Head of caudate nucleus (tissue), 42 donors: ENCODE measurements at places on chromosomes 5 and 9.

- DNase-seq = peak; percentile 55
These were observed 56.8 kb upstream of the SMIM32 start for GRCh38 chr5:136249678-136250266.

- DNase-seq = no peak
These were observed 655.2 kb upstream of the RIOK2 start for GRCh38 chr5:97838214-97838613.

- no peak for DNase-seq
These were observed 23.0 kb upstream of the GOLM1 start for GRCh38 chr9:86122311-86122710.

GRCh38 chr5:146541958-146542849 is 26.2 kb upstream of the GPR151 start:
- DNase-seq = peak; percentile 85

DNA sequence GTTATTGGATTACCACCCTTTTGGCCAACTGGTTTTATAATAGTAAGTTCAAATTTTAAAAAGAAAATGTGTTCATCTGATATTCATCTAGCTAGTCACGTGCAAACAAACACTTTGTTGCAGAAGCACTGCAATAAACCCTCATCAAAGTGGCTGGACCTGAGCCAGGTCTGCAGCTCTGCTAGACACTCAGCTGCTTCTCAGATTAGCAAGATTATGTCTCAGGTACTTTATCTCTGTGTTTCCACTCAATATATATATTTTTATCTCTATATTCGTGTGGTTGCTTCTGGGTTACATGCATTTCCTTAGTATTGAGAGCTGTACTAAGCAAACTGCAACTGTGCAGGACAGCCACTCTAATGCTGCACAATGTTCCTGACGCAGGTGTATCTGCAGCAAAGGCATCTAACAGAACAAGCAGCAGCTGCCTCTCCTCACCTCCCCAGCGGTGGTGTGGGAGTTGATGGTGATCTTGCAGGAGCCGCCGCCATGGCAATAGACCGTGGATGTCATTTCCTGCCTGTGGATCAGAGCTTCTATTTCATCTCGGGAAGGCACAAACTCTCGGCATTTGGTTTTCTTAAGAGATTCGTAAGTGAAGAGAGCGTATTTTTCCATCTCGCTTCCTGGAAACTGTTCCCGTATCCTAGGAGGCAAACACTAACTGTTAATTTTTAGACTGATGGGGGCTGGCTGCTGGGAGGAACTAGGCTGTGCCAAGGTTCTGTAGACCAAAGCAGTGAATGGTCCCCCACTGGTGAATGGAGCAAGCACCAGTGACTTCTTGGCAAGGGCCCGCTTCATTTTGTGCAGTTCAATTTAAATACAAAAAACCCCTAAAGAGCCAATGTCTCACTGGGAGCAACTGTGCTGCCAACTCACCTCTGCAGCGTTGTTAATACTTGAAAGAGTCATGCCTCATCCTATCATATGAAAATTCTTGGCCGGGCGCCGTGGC is 56.7 kb upstream of the RETREG1 start:
- DNase-seq = peak; percentile 41

DNA sequence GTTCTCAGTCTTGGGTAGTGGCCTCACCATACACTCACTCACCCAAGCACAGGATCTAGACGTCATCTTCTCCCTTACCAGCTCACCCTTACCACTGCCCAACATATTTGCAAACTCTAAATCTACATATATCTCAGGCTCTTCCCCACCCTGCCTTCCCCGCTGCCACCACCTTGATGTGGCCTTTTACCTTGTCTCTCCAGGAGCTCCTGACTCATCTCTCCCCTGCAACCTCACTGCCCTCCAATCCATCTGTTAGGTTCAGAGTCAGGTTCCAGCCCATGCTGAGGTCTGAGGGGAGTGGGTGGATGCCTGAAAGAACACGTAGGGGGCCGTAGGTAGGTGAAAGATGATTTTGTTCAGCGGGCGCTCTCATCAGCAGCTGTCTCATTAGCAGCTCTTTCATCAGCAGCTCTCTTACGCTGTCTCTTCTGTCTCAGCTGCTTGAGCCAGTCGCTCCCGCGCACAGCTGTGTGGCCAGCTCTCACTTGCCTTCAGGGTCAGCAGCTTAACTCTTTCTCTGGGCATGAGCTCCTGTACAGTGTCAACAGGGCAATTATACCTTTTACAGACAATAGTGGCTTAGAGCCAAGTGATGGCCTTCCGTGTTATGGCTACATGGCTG is 23.1 kb upstream of the CKMT2 start:
- DNase-seq = no peak

DNA sequence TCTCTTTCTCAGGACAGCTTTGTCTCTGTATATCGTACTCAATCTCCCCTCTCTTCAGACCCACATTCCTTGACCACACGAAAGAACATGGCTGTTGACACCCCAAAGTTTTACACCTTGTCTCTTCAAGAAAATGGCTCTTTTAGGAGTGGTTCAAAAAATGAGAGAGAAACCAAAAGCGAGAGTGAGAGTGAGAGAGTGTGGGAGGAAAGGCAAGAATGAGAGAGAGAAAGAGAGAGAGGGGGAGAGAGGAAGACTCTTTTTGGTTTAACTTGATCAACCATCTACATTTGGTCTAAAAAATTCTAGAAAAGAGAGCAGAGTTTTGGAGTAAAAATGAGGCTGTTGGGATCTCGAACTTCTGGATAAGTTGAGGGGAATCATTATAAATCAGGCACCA is 581.8 kb upstream of the WWC1 start:
- DNase-seq = no peak

- DNase-seq = no peak
These were observed 114.2 kb upstream of the ADAMTS16 start for GRCh38 chr5:5025774-5026408.

DNA sequence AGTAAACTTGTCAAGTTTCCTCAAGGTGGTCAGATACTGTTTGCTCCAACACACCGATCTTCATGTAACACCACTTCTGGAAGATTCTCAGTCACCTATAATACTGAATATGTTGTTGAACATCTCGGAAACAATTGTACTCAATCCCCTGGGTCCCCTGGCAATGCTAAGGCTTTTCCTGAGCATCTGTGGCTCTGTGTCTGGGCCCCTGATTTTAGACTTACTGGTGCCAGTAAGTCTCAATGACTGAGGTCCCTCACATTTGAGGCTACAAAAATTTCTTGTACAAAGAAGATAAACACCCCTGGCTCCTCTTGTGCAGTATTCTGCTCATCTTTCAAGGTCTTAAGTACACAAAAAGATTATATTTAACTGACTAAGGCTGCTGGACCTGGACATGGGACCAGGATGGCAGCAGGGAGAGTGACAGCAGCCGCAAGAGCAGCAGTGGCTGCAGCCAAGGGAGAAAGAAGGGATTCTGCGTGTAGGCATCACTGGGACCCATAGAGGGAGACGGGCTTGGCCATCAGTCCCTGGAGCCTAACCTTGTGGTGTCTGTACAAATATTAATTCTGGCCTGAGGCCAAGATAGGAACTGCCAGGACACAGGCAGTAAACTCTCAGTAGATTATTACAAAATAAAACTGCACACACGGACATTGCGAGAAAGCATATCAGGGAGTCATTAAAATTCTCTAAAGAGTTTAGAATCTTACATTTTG is 49.0 kb upstream of the TNPO1 start:
- DNase-seq = no peak

DNA sequence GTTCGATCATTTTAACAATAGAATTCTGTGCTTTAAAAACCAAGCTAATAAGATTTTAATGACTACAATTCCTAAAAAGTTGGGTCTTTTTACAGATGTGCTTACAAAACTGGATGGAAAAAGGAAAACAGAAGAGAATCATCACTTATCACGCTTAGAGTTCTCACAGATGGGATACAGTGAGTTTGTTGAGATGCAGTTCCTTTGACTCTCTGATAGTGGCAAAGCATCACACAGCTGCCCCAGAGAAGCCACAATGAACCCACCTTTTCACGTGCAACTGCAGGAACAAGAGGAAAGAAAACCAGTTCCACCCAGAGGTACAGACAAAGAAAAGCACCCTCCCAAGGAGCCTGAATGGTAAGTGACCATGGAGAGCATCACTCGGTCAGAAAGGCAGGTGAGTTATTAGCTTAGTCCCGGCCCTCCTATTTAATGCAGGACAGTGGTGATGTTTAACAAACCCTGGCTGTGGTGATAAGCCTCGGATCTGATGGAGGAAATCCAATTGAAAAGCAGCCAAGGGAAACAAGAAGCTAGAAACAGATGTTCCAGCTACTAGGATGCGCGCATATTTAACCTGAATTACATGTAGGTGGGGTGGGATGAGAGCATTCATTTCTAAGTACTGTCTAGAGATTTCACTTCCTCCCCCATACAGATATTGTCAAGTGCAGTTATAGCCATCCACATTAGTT is 167.7 kb downstream of the TARS1 start:
- DNase-seq = no peak

GRCh38 chr9:138006576-138007233 is 129.1 kb downstream of the CACNA1B start:
- no peak for DNase-seq

GRCh38 chr9:4738866-4739586 is 2.0 kb downstream of the AK3 start:
- no peak for DNase-seq

GRCh38 chr5:53479590-53480415 is 626 bp upstream of the FST start:
- DNase-seq = peak; percentile 62

DNA sequence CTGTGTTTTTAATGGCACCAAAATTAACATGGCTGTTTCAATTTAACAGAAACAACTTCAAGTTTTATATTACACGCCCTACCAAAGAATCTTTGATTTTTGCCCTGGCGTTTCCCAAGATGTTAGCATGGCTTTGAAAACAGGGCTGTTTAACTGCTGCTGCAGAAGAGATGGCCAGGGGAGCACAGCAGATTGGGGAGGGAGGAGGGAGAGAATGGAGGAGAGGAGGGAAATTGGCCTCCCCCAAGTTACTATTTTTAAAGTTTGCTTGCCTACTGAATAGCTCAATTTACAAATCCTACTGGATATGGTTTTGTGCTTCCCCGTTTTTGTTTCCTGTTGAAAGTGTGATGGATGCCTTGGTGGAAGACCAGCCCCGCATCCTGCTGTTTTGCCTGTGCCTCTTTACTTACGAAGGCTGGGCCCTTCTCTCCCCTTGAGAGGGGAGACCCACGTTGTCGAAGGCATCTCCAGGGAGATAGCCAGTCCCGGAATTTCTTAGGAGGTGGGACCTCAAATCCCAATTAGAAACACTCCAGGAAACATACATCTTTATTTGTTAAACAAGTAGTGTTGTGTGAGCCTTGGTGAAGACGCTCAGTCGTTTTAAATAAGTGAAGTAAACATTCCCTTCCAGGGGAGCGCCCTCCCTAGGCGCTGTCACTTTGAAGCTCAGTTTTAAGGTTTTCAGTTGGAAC is 98.6 kb downstream of the AOPEP start:
- no peak for DNase-seq

DNA sequence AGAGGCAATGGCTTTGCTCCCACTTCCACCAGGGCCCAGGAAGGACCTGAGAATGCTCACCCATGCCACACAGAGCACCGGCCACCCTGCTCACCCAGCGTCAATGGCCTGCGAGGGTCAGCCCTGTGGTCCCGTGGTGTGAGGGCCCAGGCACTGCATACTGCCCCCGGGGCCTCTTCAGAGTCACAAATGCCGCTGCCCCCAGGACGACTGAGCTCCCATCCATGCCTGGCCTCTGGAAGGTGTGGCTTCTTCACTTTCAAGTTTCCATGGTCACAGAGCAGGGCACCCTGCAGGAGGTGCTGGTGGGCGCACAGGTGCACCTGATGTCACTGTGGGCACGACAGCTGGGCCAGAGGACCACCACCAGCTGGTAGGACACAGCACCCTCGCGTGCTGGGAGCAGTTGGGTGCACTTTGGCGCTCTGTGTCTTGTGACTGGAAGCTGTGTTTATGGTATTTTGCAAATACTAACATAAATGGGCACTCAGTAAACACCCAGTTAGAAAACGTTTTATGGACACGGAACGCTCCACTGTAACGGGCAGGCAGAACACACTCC is 12.5 kb upstream of the ZDHHC11 start:
- DNase-seq = no peak

GRCh38 chr5:80712919-80713318 is 58.1 kb upstream of the DHFR start:
- DNase-seq = no peak

DNA sequence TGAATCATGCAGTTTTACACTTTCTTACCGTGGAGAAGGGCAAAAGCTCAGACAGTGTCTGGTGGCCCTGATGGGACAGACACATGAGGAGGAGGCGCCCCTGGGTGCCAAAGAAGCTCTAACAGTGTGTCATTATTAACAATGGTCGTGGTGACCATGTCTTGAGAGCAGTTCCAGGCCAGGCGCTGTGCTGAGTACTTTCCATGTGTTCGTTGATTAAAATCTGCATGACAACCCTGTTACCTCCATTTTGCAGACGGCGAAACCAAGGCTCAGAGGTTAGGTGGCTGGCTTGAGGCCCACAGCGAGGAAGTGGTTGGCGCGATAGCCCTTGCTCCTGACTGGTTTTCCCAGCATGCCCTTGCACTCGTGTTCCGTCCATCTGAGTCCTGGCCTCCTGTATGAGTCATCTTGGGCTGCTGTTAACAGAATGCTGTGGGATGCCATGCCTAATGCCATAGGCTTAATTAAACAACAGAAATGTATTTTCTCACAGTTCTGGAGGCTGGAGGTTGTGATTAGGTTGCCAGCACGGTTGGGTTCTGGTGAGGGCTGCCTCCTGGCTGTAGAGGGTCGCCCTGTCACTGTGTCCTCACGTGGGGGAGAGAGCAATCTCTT is 92.0 kb downstream of the AMBP start:
- DNase-seq = no peak

DNA sequence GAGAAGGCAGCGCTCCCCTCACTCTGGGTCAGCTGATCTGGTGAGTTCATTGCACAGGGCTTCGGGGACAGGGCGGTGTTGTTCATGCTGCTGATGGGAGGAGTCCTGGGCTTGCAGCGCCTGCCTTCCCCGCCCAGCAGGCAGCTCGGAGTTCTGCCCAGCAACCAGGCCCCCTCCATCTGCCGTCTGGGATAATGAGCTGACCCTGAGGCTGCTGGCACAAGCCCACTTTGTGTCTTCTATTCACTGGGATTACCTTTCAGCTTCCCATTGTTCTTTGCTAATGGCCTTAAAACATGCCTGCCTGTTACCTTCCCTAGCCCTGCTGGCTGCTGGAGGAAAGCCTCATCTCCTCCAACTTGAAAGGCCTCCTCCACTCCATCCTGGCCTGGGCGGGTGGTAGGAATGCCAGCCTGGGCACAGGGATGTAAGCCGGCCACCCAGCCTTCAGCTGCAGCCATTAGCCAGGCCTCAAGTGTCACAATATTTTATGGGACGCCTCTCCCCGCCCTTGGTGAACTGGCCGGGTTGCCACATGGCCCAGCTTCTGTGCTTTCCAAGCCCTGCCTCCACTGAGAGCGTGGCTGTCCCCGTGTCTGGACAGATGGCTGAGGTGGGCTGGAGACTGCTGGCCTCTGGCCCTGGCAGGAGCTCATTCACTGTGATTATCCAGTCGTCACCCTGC is 70.4 kb downstream of the GADD45G start:
- DNase-seq = peak; percentile 87

GRCh38 chr9:121819428-121820231 is 168.2 kb downstream of the DAB2IP start:
- DNase-seq = no peak
